ENCODE measurements at places on chromosomes 7 and 10.

DNA sequence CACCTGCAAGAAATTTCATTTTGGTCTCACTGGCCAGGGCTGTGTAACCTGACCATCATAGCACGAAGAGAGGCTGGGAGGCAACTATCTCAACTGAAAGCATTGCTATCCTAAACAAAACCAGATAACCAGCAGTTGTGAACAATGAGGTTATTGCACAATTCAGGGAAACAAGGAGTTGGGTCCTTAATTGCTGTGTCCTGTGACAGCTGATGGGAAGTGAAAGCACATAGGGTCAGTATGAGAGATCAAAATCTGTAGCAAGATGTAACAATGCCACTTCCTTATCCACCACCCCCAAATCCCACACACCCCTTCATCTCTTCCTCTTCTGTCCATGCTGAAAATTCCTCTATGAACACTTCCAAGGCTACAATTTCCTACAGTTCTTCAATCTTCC is 80.2 kb downstream of the HTR7 start:
- DNase-seq, result no peak

DNA sequence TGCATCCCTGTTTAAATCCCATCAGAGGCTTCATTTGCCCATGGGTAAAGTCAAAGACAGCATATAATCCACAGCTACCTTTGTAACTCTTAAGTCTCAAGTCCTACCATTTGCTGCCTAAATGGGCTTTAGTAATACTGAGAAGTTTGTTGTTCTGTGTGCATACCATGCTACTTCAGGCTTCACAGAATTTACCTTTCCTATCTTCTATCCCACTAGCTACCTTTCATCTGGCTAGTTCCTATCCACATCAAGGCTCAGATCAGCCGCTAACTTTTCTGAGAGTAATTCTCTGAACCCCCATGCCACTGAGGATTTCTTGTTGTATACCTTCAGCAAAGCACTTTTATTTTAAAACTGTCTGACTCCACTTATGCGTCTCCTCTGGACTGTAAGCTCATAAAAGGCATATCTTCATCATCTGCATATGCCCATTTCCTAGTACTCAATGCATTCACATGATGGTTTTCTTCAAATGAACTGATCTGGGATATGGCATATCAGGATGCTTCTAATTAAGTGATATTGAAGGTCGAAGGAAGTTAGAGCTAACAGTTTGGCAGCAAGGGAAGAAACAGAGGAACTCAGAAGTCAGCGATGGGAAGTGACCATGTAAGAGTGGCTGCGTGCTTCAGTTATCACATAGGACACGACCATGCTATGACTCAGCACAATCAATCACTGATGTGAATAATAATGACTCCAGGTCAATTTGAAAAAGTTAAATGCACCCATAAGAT is 283.9 kb upstream of the DKK1 start:
- DNase-seq, result no peak

- no peak for DNase-seq
Measured at GRCh38 chr10:112080231-112080630, 103.3 kb downstream of the GPAM start.

- DNase-seq, result no peak
Measured at GRCh38 chr7:114310345-114311110, 104.1 kb upstream of the FOXP2 start.

DNA sequence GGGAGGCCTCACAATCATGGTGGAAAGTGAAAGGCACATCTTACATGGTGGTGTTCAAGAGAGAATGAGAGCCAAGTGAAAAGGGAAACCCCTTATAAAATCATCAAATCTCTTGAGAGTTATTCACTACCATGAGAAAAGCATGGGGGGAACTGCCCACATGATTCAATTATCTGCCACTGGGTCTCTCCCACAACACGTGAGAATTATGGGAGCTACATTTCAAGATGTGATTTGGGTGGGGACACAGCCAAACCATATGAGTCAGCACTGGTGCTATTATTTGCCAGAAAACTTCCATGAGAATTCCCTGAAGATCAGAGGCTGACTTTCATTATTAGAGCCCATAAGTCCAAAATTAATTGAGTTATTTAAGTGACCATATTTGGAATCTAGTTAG is 1001.2 kb upstream of the POT1 start:
- no peak for DNase-seq

DNA sequence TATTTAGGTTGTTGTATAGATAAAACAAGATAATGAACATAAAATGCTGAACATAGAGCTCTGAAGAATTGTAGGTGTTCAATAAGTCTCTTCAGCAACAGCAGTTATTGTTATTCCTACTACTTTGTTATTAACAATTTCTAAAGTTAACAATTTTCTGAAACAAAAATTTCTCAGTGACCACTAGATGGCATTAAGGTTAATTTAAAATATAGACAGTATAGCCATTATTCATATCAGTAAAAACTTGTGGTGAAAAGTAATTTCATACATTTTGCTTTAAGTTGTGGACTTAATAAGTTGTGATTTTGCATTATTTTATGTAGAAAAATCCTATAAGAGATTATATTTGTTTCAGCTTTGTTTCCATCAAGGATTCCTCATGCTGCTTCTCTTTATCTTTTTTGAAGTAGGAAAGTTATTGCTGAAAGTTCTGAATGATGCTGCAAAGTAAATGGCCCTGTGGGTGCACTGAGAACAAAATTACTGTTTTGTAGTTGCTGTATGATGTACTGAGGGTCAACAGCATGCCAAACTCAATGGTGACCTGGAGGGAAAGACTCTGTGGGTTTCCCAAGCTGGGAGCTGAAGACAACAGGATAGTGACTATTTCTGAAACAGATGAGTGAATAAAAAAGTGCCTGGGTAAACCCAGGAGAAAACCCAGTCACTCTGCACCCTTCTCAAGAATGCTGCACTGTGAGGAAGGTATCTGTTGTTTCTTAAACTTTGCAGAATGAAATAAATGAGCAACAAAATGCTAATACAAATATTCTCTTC is 253.6 kb downstream of the KIF20B start:
- no peak for DNase-seq

GRCh38 chr7:138324941-138325340 is 135.1 kb upstream of the TRIM24 start:
- DNase-seq, result no peak

DNA sequence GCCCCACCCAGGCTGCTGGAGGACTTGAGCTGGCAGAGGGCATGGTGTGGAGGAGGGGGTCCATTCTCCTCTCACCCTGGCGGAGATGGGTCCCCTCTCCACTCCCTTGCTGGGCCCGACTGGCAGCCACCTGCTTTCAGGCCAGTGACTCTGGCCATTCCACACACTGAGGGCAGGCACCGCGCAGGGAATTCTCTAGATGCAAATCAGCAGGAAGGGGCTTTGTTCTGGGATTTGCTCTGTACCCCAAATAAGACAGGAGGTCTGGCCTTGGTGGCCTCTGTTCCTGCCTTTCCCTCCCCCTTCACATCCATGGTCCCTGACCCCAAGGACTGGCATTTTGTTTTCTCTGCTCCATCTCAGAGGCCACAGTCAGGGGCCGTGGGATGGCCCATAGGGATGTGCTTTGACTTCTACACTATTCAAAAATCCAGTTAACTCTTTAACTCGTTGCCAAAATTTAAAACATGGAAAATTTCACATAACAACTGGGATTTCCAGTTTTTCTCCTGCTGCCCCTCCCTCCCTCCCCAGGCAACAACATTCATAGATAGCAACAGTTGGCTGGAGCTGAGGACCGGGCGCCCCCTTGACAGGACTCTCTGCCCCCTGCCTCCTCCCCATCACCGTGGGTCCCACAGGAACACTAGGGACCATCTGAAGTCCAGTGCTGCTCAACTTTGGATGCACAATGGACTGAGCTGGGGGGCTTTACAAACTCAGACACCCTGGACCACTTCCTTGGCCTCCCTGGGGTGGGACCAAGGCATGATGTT is 33.9 kb downstream of the PPIF start:
- DNase-seq, result no peak

- DNase-seq, result peak; percentile 32
Measured at GRCh38 chr10:61140765-61141392, 196.9 kb upstream of the RHOBTB1 start.

DNA sequence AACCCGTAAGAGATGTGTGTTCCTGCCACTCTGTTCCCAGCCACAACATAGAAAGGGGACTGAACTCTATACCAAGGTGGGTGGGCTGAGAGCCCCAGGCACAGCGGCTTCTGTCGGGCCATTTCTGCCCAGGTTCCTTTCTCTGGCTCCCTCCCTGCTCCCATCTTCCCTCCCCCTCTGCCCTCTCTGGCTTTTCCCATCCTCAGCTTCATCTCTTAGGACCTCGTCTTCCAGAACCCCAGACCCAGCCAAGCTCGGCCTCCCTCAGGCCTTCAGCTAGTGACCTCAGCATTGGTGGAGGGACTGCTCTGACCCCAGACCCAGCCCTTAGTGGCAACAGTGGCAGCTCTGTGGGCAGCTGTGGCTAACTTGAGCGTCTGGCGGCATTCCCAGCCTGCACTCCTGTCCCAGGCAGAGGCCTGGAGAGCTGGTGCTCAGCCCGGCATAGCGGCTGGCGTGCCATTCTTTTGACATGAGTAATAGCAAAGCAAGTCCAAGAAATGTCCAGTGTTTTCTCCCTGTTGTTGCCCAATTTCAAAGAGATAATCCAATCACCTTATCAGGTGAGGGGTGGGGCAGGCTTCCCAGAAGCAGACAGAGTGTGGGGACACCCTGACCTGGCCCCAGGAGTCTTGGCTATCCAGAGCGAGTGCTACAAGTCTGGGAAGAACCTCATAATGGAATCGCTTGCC is 15.9 kb downstream of the PTPRE start:
- no peak for DNase-seq

DNA sequence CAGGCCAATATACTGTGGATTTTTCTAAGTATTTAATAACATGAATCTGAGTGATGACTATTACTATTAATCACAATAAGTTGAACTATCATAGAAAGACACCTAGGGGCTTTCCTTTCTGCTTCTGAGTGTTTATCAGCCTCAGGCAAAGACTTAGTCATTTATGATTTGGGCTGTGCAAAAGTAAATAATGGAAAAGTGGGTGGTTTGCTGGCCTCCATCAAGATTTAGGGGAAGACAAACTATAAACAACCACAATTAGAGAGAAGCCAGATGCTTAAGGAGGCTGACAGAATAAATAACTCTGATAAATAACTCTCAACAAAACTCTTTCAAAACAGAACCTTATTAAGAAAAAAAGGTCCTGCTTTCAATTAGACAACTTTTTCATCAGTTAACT is 64.7 kb downstream of the MACC1 start:
- DNase-seq, result no peak

DNA sequence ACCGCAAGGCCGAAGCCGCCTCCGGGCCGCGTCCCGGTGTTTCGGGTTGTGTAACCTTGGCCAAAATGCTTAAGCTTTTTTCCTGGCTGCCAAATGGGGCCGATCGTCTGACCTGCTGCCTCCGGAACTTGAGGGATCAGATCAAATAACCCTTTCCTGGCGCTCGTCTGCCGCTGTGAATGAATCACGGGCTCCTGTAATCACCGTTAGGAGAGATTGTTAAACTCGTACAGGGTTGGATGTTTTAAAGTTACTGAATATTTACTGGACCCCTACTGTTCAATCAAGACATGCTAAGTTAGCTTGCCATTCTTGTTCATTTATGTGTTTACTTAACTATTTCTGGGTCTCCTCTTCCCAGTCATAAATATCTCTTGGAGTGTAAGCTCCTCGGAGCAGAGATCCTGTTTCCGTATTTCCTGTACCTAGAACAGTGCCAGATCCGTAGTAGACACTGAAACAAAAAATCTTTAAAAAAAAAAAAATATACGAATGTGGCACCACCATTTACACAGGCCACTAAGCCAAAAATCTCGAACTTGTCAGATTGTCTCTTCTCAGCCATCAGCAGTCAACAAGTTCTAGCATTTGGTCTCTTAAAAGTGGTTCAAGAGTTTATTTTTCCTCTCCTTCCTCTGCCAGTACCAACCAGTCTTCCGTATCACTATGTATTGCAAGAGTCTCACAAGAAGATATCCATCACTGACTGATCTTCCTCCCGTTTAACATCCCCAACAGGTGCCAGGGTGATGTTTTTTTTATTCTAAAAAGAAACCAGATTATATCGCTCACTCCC is 650 bp upstream of the TM9SF3 start:
- no peak for DNase-seq

DNA sequence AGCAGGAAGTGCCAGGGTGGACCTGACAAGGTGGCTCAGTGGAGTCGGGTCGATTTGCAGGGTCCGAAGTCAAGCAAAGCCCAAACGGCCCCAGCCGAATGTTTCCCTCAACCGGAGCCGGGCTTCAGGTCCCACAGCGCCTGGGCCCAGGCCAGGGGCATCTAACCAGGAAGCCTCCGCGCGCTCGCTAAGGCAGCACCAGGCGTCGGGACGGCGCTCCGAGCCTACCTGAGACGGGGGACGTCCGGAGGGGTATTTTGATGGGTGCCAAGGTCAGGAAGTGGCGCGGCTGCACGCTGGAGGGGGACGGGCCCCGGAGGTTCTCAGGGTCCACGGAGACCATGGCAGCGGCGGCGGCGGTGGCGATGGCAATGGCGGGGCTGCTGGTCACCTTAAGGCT is 51.5 kb downstream of the TCERG1L start:
- DNase-seq, result no peak

Measured in memory B cell (primary cell).